Activated T-helper 1 cell treated with Interleukin-2 at 50 U/mL for 16 hours (primary cell): ENCODE measurements at places on chromosomes 2 and 18.

GRCh38 chr2:202508686-202509085 lies 126.1 kb upstream of the FAM117B start:
- no peak for DNase-seq

GRCh38 chr2:100568989-100569388 lies 6.2 kb downstream of the PDCL3 start:
- no peak for DNase-seq

DNA sequence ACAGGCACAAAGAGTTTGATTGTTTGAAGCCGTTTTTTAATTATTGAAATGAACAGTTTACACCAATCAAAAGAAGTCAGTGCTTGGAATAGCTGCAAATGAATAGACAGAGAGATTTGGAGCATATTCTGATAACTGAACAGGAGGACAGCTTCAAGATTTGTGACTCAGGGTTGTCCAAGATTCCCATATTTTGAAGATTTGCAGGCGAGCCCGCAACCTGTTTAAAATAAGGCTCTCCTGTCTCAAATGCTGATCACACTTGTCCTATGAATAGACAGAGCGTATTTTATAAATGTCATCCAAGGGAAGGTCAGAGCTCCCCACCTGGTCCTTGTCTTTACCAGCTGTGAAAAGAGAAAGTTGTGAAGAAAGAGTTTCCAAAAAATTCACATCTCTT lies 198.7 kb downstream of the RNF144A start:
- DNase-seq, result no peak

- DNase-seq, result no peak
These were observed 65.1 kb downstream of the MEX3C start for GRCh38 chr18:51132256-51132935.

DNA sequence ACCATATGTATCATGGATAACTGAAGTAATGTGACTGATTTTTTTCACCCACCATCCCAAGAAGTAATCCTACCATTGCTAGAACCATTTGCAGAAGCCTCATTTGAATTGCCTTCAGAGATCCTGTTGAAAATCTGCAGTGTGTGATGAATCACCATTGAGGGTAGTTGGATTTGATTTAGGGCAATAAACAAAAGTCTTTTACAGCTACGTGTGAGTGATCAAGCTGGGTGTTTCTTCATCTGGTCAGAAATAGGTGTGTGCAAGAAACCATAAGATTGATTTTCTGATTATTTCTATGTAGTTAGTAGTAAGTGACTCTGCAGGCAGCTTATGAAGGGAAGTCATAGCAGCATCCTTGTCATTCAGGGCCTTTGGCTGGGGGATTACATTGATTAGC lies 159.6 kb downstream of the MGAT5 start:
- DNase-seq, result no peak

GRCh38 chr2:112996635-112997034 lies 8.6 kb upstream of the IL36A start:
- peak; percentile 52 for DNase-seq
